ENCODE measurements at places on chromosomes 4 and X. TPM values are rescaled to one million over a fixed set of nuclear protein-coding genes. Genes with fewer than 3 reads are reported as not detected.

Gene PLS3
- total RNA-seq, result 39.1 TPM

Gene UGT2A1
- total RNA-seq, result not detected

Gene GPR82
- total RNA-seq, result 0.38 TPM

Gene TLR3
- 14.0 TPM for total RNA-seq

Gene SLITRK2
- total RNA-seq, result 0.14 TPM

Gene LGI2
- 4.9 TPM for total RNA-seq
